Fibroblast of the conjunctiva (primary cell): ENCODE measurements at places on chromosomes 3 and 15.

DNA sequence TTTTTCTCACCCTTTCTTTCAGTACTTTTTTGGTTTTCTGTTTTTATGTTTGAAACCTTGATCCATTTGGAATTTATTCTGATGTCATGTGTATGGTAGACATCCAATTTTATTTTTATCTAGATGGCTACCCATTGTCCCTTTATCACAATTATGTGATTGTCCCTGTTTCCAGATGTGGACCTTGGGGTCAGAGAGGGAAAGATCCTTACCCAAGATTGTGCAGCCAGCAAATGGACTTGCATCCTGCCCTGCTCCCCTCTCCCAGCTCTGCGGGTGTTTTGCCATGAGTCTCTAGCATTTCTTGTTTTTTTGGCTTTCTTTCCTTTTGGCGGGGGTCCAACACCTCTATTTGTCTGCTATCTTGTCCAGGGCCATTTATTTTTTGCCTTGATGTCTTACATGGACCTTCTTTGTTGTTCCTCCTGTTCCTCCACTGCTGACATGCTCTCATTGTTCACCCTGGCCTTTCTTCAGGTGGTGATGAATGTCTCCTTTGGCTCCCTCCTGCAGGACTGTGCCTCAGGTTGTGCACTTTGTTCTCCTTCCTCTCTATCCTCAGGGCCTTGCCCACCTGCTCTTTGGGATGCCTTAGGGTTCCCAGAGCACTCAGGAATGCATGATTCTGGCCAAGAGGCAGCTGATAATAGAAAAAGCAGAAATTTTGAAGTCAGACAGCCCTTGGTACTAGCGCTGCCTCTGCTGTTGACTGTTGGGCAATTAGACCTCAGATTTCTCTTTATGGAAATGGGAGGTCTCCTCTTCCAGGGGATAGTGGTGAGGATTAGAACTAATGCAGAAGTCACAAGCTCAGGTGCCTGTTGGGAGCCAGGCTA is 84.3 kb downstream of the EEFSEC start:
- no peak for DNase-seq

GRCh38 chr3:124636863-124637296 is 93.4 kb upstream of the UMPS start:
- no peak for DNase-seq

GRCh38 chr3:63387568-63387967 is 109.5 kb downstream of the SYNPR start:
- no peak for DNase-seq

- DNase-seq: no peak
Observed at GRCh38 chr3:9863058-9863772, 16.8 kb downstream of the CIDEC start.

- DNase-seq: peak; percentile 16
Observed at GRCh38 chr15:64024172-64025050, 21.9 kb downstream of the DAPK2 start.

GRCh38 chr15:31150732-31151231 is 49.3 kb upstream of the TRPM1 start:
- DNase-seq: no peak
